Activated T-helper 1 cell treated with Interleukin-2 at 50 U/mL for 16 hours (primary cell): ENCODE measurements at places on chromosomes 13 and 19.

DNA sequence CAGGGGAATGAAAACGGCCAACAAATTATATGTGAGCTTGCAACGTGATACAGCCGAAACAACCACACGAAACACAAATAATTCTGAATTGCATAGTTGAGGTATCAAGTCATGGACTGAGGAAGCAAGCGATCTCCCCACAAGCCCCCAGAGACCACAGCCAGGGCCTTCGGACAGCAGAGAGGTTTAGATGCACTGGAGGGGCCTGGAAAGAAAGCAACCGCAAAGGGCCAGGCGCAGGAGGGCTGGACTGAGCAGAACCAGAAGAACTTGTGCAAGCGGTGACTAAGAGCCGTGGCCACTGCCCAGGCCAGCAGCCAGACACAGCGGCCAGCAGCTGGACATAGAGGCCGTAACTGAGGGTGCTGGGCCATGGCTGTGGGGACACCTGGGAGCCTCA lies 131.4 kb downstream of the TNFRSF19 start:
- DNase-seq = no peak

- DNase-seq = no peak
Measured at GRCh38 chr13:26474286-26474685, 83.2 kb upstream of the WASF3 start.

DNA sequence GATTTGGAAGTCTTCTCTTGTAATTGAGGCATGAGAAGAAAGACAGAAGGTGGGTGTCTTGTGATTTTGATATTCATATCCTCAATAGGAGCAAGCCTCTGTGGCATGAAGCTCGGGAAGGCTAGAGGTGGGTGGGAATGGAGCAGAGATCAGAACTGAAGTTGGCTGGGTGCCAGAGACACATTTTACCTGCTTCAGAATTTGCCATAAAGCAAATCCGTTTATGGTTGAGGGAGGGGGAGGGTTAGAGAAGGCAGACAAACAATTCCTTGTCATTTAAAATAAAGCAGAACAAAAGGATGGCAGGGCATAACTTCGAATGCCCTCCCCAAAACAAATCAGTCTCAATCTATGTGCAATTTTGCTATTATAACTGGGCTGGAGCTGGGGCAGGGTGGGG lies 305.9 kb downstream of the KLF5 start:
- no peak for DNase-seq

- DNase-seq = no peak
Measured at GRCh38 chr13:100146534-100146933, 57.6 kb downstream of the PCCA start.

DNA sequence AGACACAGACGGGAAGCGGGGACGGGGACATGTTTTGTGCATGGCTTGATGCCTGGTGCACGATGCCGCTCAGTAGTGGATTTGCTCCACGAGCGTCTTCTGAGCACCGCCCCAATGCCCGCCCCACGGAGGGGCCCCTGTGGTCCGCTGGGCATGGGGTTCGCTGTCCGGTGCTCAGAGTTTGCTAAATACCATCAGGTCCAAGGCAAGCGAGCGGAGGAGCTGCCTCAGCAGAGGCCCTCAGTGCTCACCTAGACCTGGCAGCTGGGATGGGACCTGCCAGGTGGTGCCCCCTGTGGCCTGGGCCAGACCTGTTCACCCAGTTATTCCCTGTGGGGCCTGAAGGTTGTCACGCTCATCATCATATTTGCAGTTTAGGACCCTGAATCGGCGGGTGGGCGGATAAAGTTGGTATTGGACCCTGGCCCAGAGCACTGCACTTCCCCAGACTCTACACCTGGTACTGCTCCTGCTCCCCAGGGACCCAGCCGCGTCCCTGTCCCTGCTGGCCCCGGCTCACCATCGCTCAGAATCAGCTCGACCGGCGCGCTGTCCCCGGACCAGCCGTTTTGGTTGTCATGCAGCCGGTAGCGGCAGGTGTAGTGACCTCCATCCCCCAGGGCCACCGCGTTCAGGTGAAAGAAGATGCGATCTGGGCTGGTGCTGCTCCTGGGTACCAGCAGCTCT lies 2.3 kb downstream of the A1BG start:
- DNase-seq = no peak

DNA sequence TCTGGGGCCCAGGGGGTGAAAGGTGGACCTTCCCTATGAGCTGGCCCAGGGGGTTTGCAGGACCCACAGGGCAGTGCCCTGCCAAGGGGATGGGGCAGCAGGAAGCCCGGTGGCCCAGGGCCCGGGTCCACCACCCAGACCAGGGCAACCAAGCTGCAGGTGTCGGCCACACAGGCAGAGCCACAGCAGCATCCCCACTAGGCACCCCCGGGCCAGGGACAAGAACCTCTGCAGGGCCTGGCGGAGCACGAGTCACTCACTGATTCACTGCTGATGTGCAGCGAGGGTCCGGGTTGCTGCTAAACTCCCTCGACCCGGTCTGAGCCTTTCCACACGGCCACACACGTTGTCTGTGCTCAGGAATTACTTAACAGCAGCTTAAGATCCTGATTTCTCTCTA lies 8.8 kb downstream of the FZR1 start:
- DNase-seq = no peak

DNA sequence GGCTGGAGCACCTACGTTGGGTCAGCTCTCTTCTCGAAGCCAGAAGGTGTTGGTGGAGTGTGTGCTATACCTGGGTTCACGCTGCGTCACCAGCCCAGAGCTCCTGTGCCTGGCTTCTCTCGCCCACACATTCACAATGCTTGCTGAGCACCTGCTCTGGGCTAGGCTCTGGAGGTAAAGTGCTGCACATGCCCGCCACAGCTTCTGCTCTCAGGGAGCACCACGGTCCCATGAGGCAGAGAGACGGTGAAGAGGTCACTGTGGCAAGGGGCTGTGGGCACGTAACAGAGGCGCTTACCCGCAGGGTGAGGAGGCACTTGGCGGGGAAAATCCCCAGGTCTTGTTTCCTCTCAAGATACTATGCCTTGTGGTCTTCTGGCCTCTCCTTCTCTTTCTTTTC lies 174.2 kb downstream of the TEX29 start:
- DNase-seq = no peak

DNA sequence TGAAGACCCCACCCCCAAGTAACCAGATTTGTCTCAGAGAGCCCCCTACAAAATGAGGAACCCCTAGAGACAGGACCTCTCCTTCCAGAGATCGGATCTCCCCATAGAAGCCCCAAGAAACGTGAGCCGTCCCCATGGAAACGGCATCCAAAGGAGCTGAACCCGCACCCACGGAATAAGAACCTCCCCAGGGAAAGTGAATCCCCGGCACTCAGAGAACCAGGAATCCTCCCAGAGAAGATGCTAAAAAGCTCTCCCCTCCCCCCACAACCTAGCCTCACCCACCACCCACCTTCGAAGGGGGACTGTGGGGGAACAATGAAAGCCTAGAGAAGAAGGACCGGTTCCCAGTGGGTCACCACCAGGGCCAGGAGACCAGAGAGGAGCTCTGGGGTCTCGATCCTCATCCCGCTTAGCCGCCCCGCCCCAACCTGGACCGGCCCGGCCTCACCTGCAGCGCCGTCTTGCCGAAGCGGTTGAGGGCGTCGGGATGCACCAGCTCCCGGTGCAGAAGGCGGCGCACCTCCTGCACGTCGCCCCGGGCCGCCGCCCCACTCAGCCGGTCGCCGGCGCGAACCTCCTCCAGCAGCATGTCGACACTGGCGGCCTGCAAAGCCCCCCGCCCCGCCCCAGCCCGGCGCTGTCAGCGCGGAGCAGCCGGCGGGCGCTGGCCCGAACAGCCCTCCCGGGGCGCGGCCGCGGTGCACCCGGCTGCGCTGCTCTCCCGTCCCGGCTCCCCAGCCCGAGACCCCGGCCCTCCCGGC lies 535 bp downstream of the CDKN2D start:
- no peak for DNase-seq

DNA sequence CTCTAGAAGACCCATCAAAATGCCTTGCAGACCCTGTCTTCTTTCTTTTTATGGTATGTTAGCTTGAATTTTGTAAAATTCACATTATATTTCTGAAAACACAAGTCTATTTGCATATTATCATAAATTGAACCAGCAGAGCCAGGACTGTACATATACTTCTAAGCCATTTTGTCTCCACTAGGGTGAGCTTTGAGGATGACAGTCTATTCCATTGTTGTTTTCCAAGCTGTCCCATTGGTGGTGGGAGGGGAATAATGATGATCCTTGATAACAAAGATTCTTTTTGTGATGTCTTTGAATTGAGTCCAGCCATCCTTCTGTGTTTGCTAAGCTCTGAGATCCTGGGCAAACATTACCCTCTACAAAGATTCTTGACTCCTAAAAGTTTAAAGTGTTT lies 359.3 kb upstream of the PCDH20 start:
- no peak for DNase-seq

- no peak for DNase-seq
Measured at GRCh38 chr13:27086599-27087265, 84.9 kb downstream of the USP12 start.

- no peak for DNase-seq
Measured at GRCh38 chr19:55650126-55650557, 2.1 kb downstream of the CCDC106 start.

GRCh38 chr19:40304306-40304705 lies 19.2 kb upstream of the AKT2 start:
- no peak for DNase-seq

- no peak for DNase-seq
Measured at GRCh38 chr13:19890030-19890429, 26.6 kb upstream of the ZMYM5 start.

DNA sequence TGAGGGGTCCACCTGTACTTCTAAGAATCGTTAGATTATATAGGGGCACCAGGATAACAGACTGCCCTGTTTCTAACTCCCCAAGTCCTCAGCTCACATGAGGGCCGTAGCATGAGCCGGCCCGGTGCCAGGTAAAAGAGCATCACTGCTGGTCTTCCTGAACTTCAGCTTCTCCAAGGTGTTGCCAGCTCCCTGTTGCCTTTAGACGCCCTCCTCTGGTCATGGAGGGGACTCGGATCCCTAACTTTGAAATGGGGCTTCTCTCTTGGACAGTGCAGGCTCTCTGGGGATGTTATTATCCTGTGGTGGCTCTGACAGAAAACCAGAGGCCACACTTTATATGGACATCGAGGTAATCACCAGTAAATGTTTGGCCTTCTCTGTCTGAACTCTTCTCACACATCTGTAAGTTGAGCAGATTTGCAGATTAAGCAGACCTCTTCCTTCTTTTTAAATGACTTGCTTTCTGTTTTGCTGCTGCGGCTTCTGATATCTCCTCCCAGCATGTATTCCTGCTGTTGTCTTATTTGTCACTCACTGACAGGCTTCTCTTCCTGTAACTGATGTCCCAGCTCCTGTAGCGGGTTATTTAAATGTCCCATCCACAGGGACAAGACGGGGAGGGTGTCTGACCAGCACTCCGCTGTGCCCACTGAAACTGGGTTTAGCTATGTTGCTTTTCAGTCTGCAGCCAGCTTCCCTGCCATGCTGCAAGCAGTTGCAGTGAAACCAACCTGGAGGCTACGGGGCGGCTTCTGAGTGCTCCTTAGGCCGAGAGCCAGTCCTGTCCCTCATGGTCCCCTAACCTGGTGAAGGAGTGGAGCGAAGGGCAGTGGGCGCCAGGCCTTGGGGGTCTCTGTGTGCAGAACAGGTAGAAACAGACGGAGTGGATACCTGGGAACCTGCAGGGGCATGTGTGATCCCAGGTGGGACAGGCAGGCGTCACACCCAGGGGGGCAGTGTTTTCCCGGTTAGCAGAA lies 39.2 kb downstream of the TSSK6 start:
- DNase-seq = no peak

GRCh38 chr13:110233951-110234280 lies 73.0 kb downstream of the COL4A1 start:
- no peak for DNase-seq

GRCh38 chr13:44385847-44386246 lies 12.2 kb downstream of the SERP2 start:
- no peak for DNase-seq

DNA sequence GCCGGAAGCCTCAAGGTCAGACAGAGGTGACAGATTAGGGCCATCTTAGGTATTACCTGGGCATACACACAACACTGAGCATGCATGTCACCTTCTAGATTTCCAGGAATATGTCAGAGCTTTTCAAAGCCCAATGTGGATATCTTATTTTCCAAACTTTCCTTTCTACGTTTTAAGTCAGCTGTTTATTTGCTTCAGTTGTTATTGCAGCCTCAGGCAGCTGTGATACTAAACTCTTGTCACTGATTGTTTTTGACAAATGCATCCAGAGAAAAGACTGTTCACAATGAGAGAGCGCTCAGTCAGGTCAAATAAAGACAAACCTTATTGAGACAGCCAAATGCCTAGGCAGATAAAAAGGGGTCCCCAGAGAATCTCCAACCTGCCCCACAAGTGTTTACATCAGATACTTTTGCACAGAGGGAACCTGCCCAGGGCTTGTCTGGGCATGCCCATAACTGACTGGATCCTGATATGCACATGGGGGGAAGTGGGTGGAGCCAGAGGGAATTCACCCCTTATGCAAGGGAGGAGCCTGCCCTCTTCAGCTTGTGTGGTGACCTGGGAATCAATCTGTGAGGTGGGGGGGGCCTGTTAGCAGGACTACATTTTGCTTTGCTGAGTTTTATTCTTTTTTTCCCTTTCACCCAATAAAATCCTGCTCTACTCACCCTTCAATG lies 28.5 kb downstream of the MED4 start:
- DNase-seq = no peak

- no peak for DNase-seq
Measured at GRCh38 chr13:103803349-103803748, 737.1 kb upstream of the SLC10A2 start.

- DNase-seq = no peak
Measured at GRCh38 chr19:30666301-30666803, 294.2 kb downstream of the ZNF536 start.

DNA sequence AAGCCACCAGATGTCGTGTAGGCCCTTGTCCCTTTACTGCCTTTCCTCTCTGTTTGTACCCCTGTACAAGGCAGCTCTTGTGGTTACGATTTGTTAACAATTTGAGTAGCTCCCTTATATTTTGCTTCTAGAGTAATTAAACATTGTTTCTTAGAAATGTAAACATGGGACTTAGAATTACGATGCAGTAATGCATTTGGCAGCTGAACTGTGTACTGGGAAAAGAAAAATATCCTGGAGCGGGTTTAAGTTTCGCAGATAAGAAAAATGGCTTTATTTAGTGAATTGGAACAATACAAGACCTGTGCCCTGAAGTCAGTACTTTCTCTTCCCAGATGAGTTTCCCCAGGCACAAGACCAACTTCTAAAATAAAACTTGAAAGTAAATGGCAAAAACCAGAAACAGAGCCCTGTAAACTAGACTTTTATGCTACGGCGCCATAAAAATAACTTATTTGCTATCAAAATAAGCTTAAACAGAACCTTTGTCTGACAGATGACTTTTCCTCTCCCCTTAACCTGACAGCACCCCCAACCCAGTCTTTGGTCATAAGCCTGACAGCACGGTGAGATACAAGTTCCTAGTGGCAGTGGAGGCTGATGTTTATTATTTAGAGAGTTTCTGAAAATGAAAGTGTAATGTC lies 63.0 kb downstream of the LRCH1 start:
- no peak for DNase-seq
